ENCODE measurements at places on chromosomes 7 and 10.

- DNase-seq, result no peak
These were observed 48.7 kb downstream of the CALML3 start for GRCh38 chr10:5573319-5573950.

DNA sequence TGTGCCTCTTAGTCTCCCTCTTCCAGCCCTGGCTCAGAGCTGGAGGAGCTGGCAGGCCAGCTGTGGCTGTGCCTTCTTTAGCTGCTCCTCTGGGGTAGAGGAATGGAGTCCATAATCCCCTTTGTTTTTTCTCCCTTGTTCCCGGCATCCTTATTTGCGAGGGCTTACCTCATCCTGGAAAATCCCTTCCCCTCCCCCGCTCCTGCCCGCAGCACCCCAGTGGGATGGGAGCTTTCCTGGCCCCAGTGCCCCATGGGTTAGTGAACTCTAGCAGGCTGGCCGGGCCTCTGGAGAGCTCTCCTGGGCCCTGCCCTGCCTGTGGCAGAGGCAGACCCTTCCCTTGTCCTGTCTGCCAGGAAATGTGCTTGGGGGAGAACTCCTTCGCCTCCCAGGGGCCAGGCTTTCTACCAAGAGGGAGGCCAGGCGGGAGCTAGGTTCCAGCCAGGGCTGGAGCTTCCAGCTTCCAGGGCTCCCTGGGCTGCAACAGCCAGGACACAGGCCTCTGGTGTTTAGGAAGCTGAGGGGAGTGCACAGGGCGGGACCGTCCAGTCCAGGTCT lies 16.5 kb upstream of the TRIM8 start:
- no peak for DNase-seq

GRCh38 chr7:94697035-94697974 lies 41.4 kb upstream of the SGCE start:
- DNase-seq, result peak; percentile 58

DNA sequence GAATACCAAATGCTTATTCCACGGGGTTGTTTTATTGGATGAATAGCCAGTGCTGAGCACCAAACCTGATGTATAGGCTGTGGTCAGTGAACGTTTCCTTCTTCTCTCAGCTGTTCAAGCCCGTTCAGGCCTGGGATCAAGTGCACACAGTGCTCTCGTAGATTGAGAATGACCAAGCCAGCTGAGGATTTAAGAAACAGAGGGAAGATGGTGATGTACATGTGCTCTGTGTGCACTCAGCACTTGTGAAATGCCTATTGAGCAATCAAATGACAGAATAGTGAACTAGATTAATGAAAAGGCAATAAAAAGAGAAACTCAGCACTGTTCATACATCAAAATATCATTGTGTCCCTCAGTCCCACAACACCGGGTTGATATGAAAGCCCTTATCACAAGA lies 302.5 kb downstream of the BMPER start:
- DNase-seq, result no peak

- no peak for DNase-seq
These were observed 571.1 kb downstream of the GRID1 start for GRCh38 chr10:85795460-85795859.

GRCh38 chr7:20447021-20447650 lies 116.4 kb downstream of the ITGB8 start:
- DNase-seq, result no peak

- peak; percentile 50 for DNase-seq
These were observed 28.4 kb downstream of the JMJD1C start for GRCh38 chr10:63437116-63437949.

Measured in inflammatory macrophage treated with lipopolysaccharide for 4 hours (primary cell).